ENCODE measurements at places on chromosomes 2 and 18. TPM values are rescaled to one million over a fixed set of nuclear protein-coding genes. Genes with fewer than 3 reads are reported as not detected.

Gene DNAJC5G
- 0.44 TPM for total RNA-seq

Gene NAT8
- total RNA-seq: not detected

Gene C1GALT1C1L
- not detected for total RNA-seq

Gene POLE4
- 44.7 TPM for total RNA-seq

Measured in H9 (cell line).